ENCODE measurements at places on chromosomes 12 and 14.
A peak's percentile ranks its signal among the peaks of the same experiment; 100 is the strongest.

DNA sequence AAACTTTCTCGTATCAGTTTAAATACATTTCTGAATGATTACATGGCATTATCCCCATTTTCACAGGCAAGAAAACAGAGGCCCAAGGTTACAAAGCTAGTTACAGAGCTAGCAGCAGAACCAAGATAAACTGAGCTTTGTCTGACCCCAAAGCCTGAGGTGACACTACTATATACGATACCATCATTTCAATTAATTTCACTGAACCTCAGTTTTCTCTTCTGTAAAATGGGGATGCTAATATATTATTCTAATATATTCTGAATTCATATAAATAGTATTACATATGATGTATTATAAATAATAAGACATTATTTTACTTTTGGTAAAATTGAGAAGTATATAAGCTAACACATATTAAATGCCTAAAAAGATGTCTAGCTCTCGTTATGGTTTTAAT is 143.3 kb downstream of the NRXN3 start:
- no peaks in the 10 kb centered on the region for H3K36me3 ChIP-seq
- no peak overlapping the region for H3K4me3 ChIP-seq
- no peak overlapping the region for H3K27ac ChIP-seq
- H3K4me1 ChIP-seq = peaks cover 10% of the 10 kb centered on the region
- DNase-seq = no peak

DNA sequence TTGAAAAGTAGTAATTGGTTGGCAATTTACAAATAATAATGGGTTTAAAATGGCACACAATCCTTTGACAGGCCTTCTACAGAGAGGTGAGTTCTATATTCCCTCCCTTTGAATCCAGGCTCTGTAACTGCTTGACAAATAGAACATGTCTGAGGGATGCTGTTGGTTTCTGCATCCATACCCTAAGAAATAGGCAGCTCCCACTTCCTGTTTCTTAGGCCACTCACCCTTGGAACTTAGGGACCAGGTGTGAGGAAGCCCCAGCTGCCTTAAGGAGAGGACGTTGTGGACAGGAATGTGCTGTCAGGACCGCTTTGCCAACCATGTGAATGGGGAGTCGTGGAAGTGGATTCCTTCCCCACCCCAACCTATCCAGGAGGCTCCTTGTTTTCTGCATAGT is 59.4 kb downstream of the LMNTD1 start:
- H3K27ac ChIP-seq = no peak overlapping the region
- no peaks in the 10 kb centered on the region for H3K27me3 ChIP-seq
- no peak for DNase-seq
- H3K4me3 ChIP-seq = no peak overlapping the region
- no peaks in the 10 kb centered on the region for H3K36me3 ChIP-seq
- no peaks in the 10 kb centered on the region for H3K4me1 ChIP-seq

DNA sequence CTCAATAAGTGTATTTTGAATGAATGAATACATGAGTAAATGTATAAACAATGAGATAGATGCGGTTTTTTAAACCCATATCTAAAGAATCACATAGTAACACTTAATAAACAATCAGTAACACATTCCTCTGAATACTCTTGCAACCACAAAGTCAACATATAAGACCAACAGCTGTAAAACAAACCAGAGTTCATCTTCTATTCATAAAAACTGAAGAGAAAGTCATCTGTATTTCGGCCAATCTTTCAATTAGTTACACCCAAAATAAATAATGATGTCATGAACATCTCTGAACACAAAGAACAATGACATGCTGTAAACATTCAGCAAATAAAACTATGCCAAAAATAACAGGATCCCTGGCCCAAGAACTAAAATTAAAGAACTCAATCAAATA is 47.2 kb downstream of the ARMH4 start:
- H3K4me1 ChIP-seq = no peaks in the 10 kb centered on the region
- no peaks in the 10 kb centered on the region for H3K27me3 ChIP-seq
- H3K4me3 ChIP-seq = no peak overlapping the region
- no peak for DNase-seq
- no peak overlapping the region for H3K27ac ChIP-seq
- no peaks in the 10 kb centered on the region for H3K36me3 ChIP-seq

- H3K36me3 ChIP-seq = no peaks in the 10 kb centered on the region
- H3K4me3 ChIP-seq = no peak overlapping the region
- no peak for DNase-seq
- H3K27ac ChIP-seq = no peak overlapping the region
- no peaks in the 10 kb centered on the region for H3K4me1 ChIP-seq
- H3K27me3 ChIP-seq = no peaks in the 10 kb centered on the region
Observed at GRCh38 chr12:129719416-129719815, 184.4 kb downstream of the TMEM132D start.

GRCh38 chr14:83638748-83639504 is 1891.0 kb upstream of the FLRT2 start:
- H3K4me1 ChIP-seq = no peaks in the 10 kb centered on the region
- H3K4me3 ChIP-seq = no peak overlapping the region
- H3K36me3 ChIP-seq = no peaks in the 10 kb centered on the region
- H3K27ac ChIP-seq = no peak overlapping the region

DNA sequence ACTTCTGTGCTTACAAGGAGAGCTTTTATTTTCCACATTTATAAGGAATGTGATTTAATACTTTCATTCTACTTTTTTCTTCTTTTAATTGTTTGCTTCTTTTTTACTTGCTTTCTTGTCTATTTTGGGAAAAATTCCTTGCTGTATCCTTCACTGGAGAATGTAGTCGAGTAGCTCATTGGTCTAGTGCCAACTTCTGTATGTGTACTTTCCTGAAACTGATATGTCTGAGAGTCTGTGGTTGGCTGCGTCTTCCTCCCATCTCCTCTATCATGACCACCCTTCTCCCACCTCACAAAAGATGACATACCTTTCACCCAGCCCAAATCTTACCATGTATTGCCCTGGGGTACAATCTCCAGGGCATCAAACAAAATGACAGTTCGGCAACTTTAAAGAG is 51.8 kb downstream of the MSRB3 start:
- no peak overlapping the region for H3K4me3 ChIP-seq
- H3K4me1 ChIP-seq = no peaks in the 10 kb centered on the region
- H3K36me3 ChIP-seq = no peaks in the 10 kb centered on the region

GRCh38 chr12:61713121-61713520 is 547.1 kb upstream of the USP15 start:
- DNase-seq = no peak
- H3K4me1 ChIP-seq = 0 out of 2 replicates have a peak, but pooled peaks cover 3% of the 10 kb centered on the region
- H3K36me3 ChIP-seq = no peaks in the 10 kb centered on the region
- no peaks in the 10 kb centered on the region for H3K27me3 ChIP-seq

DNA sequence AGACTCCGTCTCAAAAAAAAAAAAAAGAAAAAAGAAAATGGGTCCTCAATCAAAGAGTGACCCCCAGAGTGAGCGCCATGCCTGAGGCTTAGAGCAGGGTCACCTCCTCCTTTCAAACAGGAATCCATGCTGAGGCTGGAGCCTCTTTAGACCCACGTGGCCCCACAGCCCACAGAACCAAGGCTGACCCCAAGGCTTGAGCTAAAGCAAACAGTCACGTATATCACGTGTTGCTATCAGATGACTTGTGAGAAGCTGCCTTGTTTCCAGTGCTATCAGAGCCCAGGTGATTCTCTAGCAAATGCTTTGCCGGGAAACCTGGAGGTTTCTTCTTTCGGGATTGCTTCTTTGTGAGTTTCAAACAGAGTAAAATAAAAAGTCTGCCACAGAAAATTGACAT is 31.7 kb upstream of the DYNC1H1 start:
- H3K27ac ChIP-seq = no peak overlapping the region
- H3K36me3 ChIP-seq = no peaks in the 10 kb centered on the region
- no peaks in the 10 kb centered on the region for H3K27me3 ChIP-seq
- no peak overlapping the region for H3K4me3 ChIP-seq
- no peaks in the 10 kb centered on the region for H3K4me1 ChIP-seq

DNA sequence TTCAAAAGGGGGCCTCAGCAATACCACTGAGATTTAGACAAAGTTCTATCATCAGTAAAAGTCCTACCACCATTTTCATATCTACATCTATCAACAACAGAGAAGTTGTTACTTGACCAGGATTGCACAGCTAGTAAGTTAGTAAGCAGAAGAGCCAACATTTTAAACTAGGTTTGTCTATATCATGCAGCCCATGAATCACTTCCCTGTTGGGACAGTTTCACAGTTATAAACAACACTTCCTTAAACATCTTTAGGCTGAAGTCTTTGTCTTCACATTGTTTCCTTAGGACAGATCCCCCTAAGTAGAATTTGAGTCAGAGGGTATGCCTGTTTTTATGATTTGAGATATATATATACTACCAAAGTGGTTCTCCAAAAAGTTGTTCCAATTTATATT is 68.5 kb downstream of the DAO start:
- no peaks in the 10 kb centered on the region for H3K27me3 ChIP-seq
- H3K36me3 ChIP-seq = no peaks in the 10 kb centered on the region
- H3K4me3 ChIP-seq = no peak overlapping the region
- no peaks in the 10 kb centered on the region for H3K4me1 ChIP-seq
- no peak for DNase-seq
- H3K27ac ChIP-seq = no peak overlapping the region

DNA sequence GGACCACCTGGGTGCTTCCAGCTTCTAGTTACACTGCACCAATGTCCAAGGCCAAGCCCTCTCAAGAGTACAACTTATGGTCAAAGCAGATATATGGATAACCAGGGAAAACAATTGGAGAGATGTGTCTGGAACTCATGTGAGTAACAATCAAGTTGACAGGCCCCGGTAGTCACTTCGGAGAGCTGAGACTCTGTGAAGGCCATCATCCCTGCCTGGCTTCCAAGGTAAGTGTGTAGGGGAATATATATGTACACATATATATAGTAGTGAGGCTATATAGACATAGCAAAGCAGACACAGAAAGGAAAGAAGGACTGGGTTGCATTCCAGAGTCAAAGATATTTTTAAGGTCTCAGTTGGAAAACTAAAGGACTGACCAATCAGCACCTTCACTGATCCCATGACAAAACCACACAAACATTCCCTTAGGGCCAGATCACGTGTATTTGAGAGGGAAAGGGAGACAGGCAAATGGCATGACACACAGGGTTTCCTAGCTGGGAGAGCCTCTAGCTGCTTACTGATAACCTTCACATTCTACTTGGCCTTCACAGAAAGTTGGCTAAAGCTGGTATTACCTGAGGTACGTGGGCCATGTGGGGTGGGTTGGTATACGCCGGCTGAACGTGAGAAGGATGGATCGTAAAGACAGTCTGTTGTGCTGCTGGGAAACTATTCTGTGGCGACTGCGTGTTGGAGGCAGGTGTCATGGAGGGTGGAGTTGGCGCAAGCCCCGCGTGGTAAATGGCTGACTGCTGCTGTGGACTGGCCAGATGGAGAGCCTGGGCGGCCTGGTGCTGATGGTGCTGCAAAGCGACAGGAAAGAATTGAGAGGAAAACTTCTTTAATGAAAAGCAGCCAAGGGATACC is 50.0 kb downstream of the SH2B3 start:
- DNase-seq = no peak
- H3K27ac ChIP-seq = no peak overlapping the region
- H3K4me3 ChIP-seq = no peak overlapping the region
- no peaks in the 10 kb centered on the region for H3K27me3 ChIP-seq

- no peak for DNase-seq
- no peaks in the 10 kb centered on the region for H3K36me3 ChIP-seq
Observed at GRCh38 chr12:122888232-122888752, 7.6 kb downstream of the VPS37B start.

DNA sequence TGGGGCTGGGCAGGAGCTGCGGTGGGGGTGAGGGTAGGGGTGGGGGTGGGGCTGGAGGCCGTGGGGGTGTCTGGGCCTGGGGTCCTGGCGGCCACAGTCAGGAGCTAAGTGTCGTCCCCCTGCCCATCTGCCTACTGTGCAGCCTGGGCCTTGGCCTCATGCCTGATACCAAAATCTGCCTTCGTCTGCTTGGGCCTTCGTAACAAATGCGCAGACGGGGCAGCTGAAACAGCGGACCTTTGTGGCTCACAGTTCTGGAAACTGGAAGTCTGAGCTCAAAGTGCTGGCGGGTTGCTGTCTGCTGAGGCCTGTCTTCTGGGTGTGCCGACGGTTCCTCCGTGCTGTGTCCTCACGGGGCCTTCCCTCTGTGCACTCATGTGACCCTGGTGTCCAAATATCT is 61.7 kb downstream of the KIF26A start:
- H3K27me3 ChIP-seq = no peaks in the 10 kb centered on the region
- DNase-seq = no peak
- no peak overlapping the region for H3K4me3 ChIP-seq
- H3K27ac ChIP-seq = no peak overlapping the region

- H3K27me3 ChIP-seq = no peaks in the 10 kb centered on the region
- H3K27ac ChIP-seq = no peak overlapping the region
- H3K4me3 ChIP-seq = no peak overlapping the region
- no peaks in the 10 kb centered on the region for H3K36me3 ChIP-seq
Observed at GRCh38 chr14:55433880-55434804, 6.3 kb downstream of the TBPL2 start.

DNA sequence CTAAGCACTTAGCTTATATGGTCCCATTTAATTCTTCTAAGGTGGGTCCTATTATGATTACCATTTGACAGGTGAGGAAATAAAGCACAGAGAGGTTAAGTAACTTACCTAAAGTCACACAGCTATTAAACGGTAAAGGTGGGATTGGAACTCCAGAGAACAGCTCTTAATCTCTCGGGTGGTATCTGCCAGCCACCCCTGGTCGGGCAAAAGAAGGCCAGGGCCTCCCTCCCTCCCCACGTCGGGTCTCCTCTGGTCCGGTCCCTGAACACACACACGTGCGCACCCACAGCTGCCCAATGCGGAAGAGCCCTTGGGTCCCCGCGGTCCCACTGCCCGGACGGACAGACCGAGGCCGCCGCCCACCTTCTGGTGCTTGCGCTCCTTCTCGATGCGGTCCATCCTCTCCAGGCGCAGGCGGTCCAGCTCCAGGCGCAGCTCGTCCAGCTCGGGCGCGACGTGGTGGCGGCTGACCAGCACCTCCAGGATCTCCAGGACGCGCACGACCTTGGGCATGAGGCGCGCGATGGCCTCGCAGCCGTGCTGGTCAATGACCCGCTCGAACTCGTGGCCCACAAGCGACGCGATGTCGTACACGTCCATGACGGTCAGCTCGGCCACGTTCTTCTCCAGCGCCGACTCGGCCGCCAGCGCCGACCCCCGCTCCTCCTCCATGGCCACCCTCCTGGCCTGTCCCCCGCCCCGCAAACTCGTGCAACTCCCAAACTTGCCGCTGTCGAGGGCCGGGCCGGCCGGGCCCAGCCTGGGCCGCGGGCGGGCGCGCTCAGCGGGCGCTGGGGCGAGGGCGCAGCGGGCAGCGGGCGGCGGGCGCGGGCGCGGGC is 490 bp downstream of the RILPL1 start:
- H3K4me1 ChIP-seq = no peaks in the 10 kb centered on the region
- H3K27ac ChIP-seq = peak overlapping the region; percentile 45
- H3K4me3 ChIP-seq = peak overlapping the region; percentile 66
- no peaks in the 10 kb centered on the region for H3K27me3 ChIP-seq

- H3K4me3 ChIP-seq = no peak overlapping the region
- no peaks in the 10 kb centered on the region for H3K36me3 ChIP-seq
- no peak overlapping the region for H3K27ac ChIP-seq
- peaks cover 15% of the 10 kb centered on the region for H3K27me3 ChIP-seq
- peaks cover 8% of the 10 kb centered on the region for H3K4me1 ChIP-seq
Observed at GRCh38 chr14:54570047-54570446, 3.1 kb downstream of the SAMD4A start.

DNA sequence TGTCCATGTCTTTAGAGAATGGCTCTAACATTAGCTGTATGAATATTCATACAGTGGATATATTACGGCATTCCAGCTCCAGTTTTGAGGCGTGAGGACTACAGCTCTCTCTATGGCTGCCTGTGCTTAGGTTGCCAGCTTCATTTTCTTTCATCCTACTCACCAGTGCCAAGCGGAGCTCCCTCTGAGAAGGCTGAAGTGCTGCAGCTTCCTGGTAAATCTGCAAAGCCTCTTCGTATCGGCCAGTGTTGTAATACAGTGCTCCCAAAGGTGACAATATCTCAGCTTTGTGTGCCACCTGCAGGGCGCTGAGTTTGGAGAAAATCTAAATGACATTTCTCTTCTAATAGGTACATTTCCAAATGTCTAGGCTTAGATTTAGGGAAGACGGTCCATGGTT is 19.8 kb upstream of the OVCH1 start:
- H3K4me3 ChIP-seq = no peak overlapping the region
- no peaks in the 10 kb centered on the region for H3K4me1 ChIP-seq
- H3K27ac ChIP-seq = no peak overlapping the region
- no peak for DNase-seq

All from H1 (cell line).